ENCODE measurements at places on chromosomes 13 and 19.
A peak's percentile ranks its signal among the peaks of the same experiment; 100 is the strongest.

GRCh38 chr13:85823832-85824231, 24.6 kb upstream of the SLITRK6 start:
- DNase-seq = no peak

- DNase-seq = no peak
Observed at GRCh38 chr19:39086386-39086785, 2.2 kb downstream of the ACP7 start.

- no peak for DNase-seq
Observed at GRCh38 chr13:97654236-97654635, 220.3 kb downstream of the RAP2A start.

DNA sequence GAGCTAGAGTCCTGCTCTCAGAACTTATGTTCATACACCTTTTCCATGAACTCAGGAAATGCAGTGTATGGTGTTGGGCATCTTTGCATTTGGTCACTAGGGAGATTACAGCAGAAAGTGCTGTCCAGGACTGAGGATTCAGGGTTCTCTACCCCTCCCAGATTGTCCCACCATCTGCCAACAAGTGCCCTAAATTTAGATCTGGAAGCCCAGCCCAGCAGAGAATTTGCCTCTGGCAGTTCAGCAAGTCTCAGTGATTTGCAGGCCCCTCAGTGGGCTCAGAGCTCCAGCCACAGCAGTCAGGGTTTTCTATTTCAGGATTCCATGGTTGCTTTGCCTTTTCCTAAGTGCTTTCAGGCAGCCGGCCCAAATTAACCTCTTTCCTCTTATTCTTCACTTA, 23.4 kb downstream of the CNFN start:
- no peak for DNase-seq

- DNase-seq = no peak
Observed at GRCh38 chr13:45207319-45207718, 6.5 kb upstream of the KCTD4 start.

GRCh38 chr19:39737891-39738290, at the start of gene CLC:
Gene CLC (minus strand): TSS chr19:39738029. CDS start chr19:39737952, 77 bp downstream.
- no peak for DNase-seq

GRCh38 chr13:113084094-113084942, 21.3 kb upstream of the F7 start:
- DNase-seq = no peak

DNA sequence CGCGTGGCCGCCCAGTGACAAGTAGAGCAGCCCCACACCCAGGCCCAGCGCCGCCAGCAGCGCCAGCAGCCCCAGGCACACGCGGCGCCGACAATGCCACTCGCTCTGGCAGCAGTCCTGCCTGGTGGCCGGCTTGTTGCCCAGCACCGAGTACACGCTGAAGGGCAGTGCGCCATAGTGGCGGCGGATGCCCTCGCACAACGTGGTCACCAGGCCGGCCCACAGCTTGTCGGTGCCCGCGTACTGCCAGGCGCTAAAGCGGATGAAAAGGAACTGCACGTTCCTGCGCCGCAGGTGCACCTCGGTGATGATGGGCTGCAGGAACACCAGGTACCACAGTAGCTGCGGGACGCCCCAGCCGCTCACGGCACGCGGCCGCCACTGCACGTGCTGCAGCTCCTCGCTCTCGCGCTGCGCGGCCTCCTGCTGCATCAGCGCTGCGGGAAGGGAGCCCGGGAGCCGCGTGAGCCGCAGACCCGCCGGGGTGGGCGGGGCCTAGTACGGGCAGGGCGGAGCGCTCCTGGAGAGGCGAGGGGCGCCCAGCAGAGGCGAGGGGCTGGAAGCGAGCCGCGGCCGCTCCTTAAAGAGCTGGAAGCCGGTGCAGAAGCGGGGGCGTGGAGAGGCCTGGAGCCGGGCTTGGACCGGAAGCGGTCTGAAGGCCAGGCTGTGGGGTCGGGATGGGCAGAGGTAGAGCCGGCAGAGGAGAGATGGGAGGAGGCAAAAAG, 7.3 kb downstream of the NKPD1 start:
- no peak for DNase-seq

DNA sequence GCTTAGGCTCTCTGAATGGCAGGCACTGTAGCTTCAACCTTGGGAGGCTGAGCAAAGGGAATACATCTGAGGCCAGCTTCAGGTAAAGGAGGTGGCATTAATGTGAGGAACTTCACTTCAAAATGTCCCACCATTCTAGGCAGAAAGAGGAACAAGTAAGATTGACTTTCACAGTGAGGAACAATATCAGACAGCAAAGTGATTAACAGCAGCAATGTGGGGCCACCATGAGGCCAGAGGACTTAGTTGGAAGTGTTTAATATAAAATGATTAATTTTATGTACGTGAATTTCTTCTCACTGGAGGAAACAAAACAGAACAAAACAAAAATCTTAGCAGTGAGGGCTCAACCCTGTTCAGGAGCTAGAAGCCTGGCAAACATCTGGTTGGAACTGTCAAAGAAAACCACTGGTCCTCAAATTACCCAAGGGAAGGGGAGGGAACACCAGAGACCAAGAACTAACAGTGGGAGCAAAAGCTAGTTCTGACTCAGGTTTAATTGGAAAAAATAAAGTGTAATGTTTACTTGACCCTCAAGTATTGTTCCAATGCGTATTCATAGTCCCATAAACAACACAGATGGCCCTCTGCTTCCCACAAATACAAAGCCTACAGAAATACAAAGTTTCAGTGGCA, 43.9 kb upstream of the FRY start:
- peak; percentile 58 for DNase-seq

DNA sequence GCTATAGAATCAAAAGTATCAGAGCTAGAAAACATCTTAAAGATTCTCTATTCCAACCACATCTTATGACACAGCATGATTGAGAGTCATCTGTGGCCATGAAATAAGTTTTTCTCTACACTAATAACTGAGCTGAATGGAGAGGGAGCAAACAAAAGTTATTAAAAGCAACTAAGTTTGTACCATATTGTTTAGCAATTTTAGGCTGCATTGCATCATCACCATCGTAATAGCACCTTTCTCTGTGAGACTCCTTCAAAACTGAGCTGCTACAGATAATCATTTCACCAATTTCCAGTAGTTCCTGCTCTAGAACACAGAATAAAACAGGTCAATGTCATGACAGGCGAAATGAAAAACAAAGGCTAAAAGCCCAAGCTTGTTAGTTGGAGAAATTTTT, 1183.9 kb downstream of the DIAPH3 start:
- no peak for DNase-seq

DNA sequence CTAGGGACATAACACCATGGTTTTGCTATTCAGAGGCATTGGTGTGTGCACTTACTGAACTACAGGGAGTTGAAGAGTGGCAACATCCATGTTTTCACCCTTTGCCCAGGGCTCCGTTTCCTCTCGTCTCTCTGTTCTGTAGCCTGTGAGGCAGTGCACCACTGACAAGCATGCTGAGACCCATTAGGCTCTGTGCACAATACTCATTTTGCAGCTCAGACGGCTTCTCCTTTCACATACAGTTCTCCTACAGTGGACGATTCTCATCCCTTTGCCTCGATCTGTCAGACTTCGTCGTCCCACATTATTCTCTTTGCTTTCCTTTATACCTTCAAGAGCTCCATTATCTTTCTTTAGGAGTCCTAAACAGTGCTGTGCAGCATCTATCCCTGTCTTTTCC, 403.7 kb downstream of the MYO16 start:
- no peak for DNase-seq

DNA sequence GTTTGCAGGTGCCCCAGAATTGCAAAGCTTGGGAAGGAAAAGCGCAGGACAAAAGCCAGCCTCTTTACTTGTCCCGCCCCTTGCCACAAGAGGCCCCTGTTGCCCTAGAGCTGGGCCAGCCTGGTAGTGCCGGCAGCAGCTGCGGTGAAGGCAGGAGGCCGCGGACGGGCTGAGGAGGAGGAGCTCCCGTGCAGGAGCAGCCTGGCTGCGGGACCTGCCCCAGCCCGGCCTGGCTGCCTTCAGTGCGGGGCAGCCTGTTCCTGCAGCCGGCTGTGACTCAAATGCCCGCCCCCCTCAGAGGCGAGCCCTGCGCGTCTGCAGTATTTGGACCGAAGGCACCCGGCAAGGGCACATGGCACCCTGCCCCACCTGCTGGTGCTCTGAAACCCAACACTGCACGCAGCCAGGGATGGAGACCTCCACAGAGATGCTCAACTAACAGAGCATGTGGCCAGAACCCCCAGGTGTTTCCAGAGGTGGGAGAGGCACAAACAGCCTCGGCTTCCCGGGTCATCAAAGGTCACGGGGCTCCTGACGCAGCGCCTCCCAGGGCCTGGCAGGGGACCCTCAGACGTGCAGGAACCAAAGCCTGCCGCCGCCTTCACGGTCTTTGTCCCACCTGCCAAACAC, 29.7 kb downstream of the NAXD start:
- DNase-seq = peak; percentile 15

GRCh38 chr13:47081246-47081645, 184.4 kb upstream of the HTR2A start:
- DNase-seq = no peak

- DNase-seq = peak; percentile 76
Observed at GRCh38 chr19:17281391-17282304, at the start of gene ANKLE1. Gene ANKLE1 (plus strand): TSS chr19:17281901. CDS start chr19:17281921, 20 bp downstream.

DNA sequence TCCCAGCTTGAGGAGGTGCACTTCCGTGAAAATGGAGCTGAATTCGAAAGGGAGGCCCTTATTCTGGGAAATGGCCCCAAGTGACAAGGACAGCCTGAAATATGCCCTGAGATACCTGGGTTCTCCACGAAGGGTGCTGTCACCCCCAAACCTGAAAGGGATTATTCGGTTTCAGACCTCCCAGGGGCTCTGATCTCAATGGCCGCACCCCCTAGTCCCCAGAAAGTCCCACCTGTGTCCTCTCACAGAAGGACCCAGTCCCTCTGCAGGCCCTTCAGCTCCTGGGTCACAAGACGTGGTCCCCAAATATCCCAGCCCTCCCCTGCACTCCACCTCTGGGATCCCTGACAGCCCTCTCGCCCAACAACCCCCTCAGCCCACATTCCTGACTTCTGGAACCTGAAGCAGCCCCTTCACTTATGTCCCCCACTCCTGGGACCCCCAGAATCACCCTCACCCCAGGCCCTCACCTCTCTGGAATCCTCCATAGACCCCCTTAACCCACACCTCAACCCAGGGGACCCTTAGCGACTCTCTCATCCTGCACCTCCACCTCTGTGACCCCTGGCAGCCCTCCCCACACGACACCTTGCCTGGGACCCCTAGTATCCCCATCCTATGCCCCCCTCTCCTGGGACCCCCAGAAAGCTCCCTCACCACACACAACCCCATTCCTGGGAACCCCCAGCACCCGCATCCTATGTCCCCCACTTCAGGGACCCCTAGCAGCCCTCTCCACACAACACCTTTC, 606 bp downstream of the SYNGR4 start:
- DNase-seq = no peak

DNA sequence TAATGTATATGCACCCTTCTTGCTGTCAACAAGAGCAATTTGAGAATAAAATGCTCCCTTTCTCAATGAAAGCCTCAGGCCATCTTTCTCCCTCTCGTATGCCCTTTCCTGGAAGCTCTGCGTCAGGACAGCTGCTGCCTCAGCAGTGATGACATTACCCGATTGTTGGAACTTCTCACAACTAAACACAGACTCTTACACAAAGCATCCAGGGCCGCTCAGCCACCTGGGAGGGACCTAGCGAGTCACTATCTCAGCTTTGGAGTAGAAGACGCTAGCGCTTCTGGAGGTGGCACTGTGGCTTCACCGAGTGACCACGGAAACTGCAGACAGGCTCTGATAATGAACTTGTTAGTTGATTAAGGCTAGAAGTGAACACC, 153.2 kb upstream of the SOX1 start:
- DNase-seq = no peak

DNA sequence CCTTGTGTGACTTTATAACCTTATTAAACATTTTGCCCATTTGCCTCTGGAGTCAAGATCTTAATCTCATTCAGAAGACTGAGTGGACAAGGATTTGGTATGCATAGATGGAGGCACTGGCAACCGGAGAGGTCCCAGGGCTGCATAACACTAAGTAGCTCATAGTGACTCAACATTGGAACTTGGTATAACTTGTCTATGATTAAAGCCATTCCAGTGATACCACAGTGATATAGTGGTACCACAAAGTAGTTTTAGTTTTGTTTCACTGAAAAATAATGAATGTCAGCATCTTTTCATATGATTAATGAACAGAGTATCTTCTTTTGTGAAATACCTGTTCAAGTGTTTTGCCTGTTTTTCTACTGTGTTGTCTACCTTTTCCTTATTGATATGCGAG, 26.4 kb downstream of the CDK8 start:
- DNase-seq = no peak

DNA sequence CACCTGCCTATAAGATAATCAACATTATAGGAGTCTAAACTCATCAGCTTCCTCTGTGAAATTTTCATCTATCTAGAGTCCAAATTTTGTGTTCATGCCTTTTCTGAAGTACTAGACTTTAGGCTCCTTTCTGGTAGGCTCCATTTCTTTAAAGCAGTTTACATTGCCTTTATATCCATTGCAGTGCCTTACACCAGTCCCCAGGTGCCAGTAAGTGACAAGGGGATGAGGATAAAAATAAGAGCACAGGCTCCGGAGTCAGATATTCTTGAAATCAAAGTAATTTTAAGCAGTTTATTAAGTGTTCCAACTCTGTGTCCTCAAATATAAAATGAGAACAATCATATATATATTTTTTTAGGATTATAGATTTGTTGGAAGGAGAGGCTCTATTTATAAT, 10.6 kb upstream of the CYSLTR2 start:
- DNase-seq = no peak

- DNase-seq = no peak
Observed at GRCh38 chr19:36963280-36963679, 47.1 kb downstream of the ZNF568 start.

DNA sequence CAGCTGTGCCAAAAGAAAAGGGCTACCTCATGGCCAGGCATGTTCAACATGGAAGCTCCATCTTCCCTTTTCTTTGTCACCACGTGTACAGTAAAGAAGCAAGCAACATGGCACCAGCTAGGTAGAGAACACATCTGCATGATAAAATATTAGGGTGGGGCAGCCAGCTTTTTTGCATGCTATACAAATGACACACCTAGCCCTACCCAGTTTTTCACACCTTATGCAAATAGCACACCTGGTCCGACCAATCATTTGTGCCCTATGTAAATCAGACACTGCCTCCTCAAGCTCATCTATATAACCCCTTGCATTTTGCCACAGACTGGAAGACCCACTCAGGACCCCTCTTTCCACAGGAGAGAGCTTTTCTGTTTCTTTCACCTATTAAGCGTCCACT, 85.5 kb downstream of the STOML3 start:
- no peak for DNase-seq

- no peak for DNase-seq
Observed at GRCh38 chr13:31469377-31469776, 269.6 kb downstream of the B3GLCT start.

GRCh38 chr19:41076286-41076685, 12.0 kb upstream of the CYP2A13 start:
- peak; percentile 22 for DNase-seq

- no peak for DNase-seq
Observed at GRCh38 chr13:20904908-20905307, 2.4 kb upstream of the XPO4 start.

Measured in KBM-7 (cell line).